ENCODE measurements at places on chromosomes 4 and X. TPM values are rescaled to one million over a fixed set of nuclear protein-coding genes. Genes with fewer than 3 reads are reported as not detected.

Gene CABS1
- not detected for total RNA-seq

DNA sequence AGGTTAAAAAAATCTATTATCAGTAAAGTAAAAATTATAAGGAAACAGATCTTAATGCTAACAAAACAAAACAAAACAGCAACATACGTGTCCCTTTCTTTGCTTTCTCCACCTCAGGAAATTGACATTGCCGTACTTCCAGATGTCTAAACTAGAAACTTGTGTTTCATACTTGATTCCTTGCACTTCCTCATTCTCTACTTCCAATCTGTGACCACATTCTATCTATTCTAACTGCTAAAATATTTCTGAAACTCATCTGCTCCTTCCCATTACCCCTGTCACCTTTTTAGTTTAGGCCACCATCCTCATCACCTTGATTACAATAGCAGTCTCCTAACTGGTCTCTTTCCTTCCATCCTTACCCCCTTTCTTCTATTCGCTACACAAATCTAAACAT is 22.5 kb upstream of the RPA4 start:
- DNase-seq, result no peak

GRCh38 chr4:73620115-73620792 is at the start of gene RASSF6:
Gene RASSF6, minus strand, starts transcription at chr4:73620436. Its CDS starts 8,641 bp downstream, at chr4:73611795.
- DNase-seq, result no peak

DNA sequence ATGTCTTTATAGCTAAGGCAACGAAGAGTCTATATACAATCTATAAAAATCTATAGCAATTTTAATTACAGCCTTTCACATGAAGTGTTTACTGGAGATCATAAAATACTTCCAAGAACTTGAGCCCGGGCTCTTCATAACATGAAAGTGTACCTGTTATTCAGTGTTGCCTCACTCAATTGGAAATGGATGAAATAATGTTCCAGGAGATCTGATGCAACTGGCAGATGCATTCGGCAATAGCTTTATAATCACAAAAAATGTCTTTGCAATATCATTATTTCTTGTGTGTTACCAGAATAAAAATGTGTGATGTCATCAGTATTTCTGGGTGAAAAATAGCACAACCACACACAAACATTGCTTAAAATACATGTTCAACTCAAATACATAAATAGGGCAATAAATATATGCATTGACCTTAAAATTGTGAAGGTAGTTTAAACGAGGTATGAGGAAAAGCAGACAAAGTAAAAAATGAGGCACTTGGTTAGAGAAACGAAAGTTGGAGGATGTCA is 1266.8 kb upstream of the PCDH7 start:
- no peak for DNase-seq

DNA sequence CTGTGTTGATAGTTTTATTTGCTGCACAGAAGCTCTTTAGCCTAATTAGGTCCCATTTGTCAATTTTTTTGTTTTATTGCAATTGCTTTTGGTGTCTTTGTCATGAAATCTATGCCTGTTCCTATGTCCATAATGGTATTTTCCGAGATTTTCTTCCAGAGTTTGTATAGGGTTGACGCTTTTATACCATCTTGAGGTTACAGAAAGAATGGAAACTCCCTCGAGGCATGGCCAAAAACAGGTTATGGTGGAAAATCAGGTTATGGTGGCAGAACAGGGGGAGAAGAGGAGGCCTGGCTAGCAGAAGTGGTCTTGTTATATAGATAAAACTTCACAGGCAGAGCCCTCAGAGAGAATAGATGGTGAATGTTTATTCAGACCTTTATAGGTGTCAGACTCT is 21.6 kb downstream of the OPHN1 start:
- DNase-seq, result no peak

- no peak for DNase-seq
Observed at GRCh38 chr4:183985786-183986185, 80.7 kb downstream of the STOX2 start.

DNA sequence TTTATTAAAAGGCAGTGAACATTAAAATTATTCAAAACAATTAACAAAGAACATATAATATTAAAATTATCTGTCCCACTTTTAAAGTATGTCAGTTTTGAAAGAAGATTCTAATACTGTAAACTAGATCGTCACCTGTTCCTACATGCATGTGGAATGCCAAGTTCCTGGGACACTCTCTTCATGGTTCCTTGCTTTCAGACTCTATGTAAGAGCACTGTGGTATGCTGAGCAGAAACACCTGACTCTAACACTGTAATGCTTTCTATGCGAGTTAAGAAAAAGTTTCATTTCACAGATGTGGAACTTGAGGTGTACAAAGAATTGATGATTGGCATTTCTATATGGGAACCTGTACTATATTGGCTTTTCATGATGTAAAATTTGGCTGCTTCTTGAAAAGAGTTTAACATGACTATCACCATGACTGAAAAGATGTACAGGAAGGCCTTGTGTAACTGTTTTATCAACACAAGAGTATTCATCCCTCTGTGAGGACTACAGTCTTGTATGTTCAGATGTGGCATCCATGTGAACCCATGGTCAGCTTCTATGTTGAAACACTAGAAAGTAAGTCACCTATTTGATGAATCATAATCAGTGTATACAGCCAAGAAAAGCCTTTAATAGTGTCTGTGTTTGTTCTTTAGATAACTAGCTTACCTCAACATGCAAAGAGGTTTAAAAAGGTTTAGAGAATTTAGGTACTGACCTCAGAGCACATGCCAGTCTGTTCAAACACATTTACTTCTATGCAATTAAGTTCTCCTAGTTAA is 354.5 kb downstream of the ARHGAP24 start:
- no peak for DNase-seq

Gene BST1
- 3.8 TPM for total RNA-seq

Gene FAM9B
- not detected for total RNA-seq

Gene CLDN34
- total RNA-seq, result not detected

GRCh38 chrX:41265615-41266014 is 68.3 kb upstream of the DDX3X start:
- peak; percentile 51 for DNase-seq

Gene RNF212
- not detected for total RNA-seq

GRCh38 chrX:71547339-71547738 is 14.4 kb downstream of the OGT start:
- no peak for DNase-seq

DNA sequence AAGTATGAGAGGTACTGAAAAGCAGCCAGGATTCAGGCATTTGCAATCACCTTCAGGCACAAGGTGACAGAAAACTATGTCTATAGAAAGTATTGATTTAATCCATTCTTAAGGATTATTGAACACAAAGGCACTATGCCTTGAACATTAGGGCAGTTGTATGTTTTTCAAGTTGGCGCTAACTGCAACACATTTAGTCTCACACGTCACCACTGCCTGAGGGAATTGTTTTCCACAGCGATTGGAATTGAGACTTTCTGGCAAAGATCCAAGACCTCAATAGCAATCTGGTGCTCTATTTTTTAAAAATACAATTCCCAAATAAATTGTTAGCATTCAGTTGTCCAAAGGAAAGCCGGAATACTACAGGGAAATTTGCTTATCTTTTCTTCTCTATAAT is 52.7 kb upstream of the FTHL17 start:
- no peak for DNase-seq

Gene GPR34
- not detected for total RNA-seq

DNA sequence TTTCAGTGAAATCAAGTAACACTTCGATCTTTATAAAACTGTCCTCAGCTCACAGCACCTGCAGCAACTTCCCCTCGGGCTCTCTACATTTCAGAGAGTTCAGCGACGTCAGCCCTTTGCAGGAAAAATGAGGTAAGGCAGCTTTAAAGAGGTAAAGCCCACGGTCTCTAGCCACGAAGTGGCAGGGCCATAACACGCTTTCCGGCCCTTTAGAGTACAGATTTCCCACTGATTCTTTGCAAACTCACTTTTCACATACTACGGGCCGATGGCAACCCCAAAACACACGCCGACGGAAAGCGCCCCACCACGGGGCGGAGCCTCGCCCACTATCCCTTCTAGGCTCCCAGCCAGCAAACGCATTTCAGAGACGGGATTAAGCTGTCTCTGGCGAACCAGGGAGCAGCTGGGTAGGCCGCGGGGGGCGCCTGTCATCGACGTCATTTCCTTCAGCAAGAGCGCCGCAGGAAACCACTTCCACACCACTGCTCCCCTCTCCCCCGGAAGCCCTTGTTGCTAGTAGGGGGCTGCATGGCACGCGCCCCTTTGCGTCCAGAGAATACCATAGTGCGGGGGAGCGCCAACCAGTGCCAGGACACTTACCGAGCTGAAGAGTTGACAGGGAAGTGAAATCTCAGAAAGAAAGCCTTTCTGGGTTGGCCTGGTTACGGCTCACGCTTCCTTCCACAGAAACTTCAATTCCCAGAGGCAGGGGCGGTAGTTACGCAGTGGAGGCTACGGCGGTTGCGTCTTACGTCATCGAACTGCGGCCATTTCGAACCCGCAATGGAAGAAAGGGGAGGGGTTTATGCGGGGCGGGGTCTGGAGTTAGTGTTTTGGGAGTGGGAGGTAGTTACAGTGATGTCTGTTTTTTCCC is at the start of gene TRMT10A:
Gene TRMT10A, minus strand, starts transcription at position 730 of the 877 bp plus-strand sequence. CDS start 4,701 bp downstream, outside the sequence.
- DNase-seq, result peak; percentile 91

GRCh38 chr4:34572026-34572425 is 1672.3 kb downstream of the ARAP2 start:
- no peak for DNase-seq

Gene CDKL2
- not detected for total RNA-seq

DNA sequence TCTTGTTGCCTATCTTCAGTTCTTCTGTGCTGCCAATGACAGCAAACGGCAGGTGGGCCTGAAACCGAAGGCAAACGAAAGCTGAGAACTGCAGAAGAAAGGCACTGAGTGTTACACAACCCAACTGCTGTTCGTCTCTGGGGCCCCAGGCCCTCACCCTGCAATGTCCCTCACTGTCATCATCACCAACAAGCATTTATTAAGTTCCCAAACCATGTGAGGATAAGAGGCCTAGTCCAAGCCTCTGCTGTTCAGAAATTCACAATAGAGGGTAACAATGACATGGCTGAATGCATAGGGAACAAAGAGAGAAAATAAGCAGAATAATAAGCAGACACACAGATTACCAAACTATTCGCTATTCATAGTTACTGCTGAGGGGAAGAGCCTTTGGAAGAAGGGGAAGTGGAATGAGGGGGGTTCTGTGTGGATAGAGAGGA is 34.5 kb upstream of the NKRF start:
- DNase-seq, result no peak

GRCh38 chrX:4710618-4711433 is 997.4 kb upstream of the PRKX start:
- no peak for DNase-seq

Gene GLOD5
- total RNA-seq, result not detected

Gene SLC10A3
- 22.6 TPM for total RNA-seq

- DNase-seq, result no peak
Observed at GRCh38 chr4:101973361-101973760, 182.8 kb downstream of the BANK1 start.

Gene ADGRG2
- 0.63 TPM for total RNA-seq

- no peak for DNase-seq
Observed at GRCh38 chr4:164572877-164573279, 181.1 kb upstream of the SMIM31 start.

DNA sequence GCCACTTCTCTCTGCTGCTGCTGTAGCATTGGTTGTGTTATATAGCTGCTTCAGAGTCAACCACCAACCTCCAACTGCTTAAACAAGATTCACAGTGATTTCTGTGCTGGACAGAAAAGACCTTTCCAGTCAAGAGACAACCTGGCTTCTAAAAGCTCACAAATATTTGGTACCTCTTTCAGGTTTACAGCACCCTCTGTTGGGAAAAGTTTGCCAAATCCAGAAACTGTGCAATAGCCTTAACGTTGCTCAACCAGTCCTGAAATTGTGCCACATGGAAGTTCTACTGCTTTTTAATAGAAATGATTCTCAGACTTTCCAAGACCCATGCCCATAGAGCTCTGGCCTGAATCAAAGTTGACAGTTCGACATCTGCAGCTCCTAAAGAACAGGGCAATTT is 842.1 kb upstream of the HTR2C start:
- peak; percentile 1 for DNase-seq

- DNase-seq, result no peak
Observed at GRCh38 chrX:78375894-78376293, 48.5 kb upstream of the CYSLTR1 start.

Gene FGF2
- 4.2 TPM for total RNA-seq

Gene FAM47B
- total RNA-seq, result not detected

Gene DCUN1D4
- 43.5 TPM for total RNA-seq

DNA sequence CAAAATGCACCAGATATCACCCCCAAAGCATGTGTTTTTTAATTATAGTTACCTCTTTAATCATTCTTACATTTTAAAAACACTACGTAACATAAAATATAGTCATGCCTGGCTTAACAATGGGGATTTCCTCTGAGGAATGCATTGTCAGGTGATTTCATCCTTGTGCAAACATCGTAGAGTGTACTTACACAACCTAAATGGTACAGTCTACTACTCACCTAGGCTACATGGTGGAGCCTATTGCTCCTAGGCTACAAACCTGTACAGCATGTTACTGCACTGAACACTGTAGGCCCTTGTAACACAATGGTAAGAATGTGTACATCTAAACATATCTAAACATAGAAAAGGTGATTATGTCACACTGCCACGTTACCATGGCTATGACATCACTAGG is 208.6 kb downstream of the SPOCK3 start:
- no peak for DNase-seq

Gene FAAH2
- total RNA-seq, result not detected

DNA sequence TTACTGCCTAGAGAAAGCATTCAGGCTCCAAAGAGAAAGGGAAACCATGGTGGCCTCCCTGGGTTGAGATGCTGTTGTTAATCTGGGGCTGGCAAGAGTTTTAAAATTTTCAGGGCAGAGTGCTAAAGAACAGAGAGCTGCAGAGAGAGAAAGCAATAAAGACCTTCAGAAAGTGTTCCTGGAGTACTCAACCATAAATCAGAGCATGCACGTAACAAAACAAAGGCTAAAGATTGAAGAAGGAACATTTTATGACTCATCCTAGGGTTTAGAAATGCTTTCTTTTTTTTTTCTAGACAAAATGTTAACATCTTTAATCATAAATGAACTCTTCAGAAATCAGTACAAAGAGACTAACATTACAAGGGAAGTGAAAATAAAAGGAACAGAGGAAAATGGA is 562.3 kb upstream of the NDST4 start:
- DNase-seq, result no peak

Gene TMPRSS11B
- total RNA-seq, result not detected

DNA sequence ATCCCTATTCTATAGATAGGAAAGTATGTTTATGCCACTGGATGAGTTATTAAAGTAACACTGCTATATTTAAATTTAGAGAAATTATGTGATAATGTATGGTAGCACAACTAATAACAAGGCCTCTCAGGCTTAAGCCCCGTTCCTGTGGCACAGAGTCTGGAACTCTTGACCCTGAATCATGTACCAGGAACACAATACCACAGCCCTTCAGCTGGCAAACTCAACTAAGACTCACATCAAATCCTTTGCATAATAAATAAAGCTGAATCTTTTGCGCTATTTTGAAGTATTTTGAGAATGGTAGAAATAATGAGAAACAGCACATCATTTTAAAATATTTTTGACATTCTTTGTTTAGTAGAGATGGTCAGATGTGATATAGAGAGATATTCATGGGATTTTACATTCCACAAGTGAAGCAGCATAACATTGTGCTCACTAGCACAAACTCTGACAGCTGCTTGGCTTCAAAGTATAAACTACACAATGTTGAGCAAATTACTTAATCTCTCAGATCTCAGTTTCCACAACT is 478.4 kb upstream of the FAM241A start:
- no peak for DNase-seq

- DNase-seq, result no peak
Observed at GRCh38 chr4:32564626-32565025, 1844.5 kb downstream of the PCDH7 start.

GRCh38 chr4:7161721-7162214 is 30.6 kb upstream of the SORCS2 start:
- peak; percentile 62 for DNase-seq

- DNase-seq, result no peak
Observed at GRCh38 chr4:152512483-152512882, 23.4 kb downstream of the FBXW7 start.

All from Daoy (cell line).